ENCODE measurements at places on chromosomes 13 and 19.

GRCh38 chr19:38675611-38676010, 28.2 kb downstream of the ACTN4 start:
- DNase-seq, result no peak

DNA sequence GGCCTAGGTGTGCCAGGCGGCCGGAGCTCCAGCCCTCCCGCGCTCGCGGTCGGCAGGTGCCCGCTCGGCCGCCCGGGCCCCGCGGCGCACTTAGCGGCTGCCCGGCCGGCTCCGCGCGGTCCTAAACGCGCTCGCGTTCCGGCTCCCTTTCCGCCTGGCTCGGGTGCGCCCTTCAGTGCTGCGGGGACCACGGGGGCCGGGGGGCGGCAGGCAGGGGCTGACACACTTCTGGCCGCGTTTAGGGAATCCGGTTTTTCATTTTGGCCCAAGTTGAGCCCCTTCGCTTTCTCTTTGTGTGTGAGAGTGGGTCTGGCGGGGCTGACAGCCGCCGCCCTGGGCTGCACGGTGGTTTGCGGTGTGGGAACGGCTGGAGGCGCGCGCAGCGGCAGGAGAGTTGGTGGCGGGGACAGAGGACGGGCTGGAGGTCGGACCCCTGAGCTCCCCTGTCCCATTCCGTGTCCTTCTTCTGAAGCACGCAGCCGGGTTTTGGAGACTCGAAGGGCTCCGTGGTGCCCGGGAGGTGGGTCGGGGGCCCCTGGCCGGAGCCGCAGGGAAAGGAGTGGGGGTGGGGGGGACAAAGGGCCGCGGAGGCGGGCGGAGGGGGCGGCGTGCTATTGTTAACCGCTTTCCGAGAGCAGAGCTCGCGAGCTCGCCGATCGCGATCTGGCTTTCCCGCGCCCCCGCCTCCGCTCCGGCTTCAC, 3.1 kb downstream of the FGF9 start:
- DNase-seq, result no peak

DNA sequence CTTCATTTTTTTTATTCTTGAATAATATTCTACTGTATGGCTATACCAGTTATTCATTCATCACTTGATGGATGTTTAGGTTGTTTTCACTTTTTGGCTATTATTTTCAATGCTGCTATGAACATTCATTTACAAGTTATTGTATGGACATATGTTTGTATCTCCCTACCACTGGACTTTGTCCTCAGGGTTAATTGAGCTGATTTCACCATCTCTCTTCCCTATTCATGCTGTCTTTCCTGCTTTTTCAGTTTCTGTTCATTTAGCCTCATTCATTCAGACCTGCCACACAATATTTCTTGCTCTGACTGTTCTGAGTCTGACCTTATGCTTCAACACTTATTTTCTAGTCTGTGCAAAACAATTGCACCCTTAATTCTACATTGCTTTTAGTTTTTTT, 12.3 kb upstream of the C1QTNF9B start:
- no peak for DNase-seq

DNA sequence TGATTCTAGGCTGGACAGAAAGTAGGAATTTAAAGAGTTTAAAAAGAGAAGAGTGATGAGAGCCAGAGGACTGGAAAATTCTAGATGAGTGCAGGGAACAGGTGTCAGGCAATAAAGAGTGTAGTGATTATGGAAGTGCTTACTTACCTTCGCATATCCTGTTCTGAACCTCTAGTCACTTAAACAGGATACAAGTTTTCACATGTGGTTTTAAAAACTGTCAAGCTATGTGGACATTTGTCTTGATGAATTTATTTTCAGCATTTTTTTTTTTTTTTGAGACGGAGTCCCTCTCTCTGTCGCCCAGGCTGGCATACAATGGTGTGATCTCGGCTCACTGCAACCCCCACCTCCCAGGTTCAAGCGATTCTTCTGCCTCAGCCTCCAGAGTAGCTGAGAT, 34.3 kb upstream of the IL17D start:
- DNase-seq, result no peak

DNA sequence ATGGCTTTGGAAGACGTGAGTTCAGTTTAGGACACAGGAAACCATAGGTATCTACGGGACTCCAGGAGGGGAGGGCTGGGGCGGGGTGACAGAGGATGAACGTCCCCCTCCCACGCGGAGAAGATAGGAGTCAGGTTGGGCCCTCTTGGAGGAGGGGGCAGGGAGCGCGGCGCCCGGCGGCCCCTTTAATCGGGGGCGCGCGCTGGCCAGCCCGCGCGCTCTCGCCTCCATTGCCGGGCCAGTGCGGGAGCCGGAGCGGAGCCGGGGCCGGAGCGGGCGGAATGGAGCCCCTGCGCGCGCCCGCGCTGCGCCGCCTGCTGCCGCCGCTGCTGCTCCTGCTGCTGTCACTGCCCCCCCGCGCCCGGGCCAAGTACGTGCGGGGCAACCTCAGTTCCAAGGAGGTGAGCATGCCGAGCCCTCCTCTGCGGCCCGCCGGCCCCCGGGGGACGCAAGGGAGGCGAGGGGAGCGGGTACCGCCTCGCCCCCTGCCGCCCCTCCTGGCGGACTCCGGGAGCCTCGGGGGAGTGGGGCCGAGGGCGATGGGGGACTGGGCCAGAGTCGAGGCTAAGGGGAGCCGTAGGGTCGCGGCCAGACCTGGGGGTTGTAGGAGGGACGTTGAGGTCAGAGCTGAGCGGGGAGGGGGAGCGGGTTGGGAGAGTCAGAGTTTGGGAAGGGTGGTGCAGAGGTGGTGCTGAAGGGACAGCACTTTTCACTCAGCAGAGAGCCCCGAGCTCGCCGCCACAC, at the start of gene TMEM145:
TSS of gene TMEM145 (plus strand) at position 214 of the 744 bp plus-strand sequence. CDS start at position 282, 68 bp downstream.
- DNase-seq, result no peak

DNA sequence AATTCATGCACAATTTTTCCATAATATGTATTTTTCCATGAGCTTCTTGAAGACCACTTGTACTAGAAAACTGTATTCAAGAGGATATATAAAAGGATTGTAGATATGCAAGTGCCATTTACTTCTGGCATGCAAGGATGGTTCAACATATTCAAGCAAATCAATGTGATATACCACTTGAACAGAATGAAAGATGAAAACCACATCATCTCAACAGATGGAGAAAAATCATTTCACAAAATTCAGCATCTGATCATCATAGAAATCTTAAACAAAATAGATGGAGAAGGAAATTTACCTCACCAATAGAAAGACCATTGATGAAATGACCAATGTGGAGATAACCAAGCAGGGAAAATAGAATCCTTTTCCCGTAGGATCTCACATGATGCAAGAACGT, 5.1 kb upstream of the ZNF816 start:
- no peak for DNase-seq

DNA sequence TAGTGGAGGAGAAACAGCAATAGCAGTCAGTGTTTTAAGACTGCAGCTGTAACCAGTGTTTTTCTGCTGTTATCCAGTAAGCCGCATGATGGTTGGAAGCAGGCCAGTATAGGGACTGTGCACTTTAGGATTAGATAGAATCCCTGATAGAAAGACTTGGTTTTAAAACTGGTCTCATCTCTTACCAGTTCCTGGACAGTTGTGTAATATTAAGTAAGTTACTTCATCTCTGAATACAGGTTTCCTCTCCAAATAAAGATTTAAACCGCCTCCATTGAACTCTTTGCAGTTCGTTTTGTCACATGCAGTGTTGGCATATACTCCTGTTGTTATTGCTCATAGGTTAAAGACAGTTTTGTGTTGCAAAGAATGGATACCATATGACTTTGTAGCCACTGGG, 25.6 kb downstream of the URI1 start:
- no peak for DNase-seq

DNA sequence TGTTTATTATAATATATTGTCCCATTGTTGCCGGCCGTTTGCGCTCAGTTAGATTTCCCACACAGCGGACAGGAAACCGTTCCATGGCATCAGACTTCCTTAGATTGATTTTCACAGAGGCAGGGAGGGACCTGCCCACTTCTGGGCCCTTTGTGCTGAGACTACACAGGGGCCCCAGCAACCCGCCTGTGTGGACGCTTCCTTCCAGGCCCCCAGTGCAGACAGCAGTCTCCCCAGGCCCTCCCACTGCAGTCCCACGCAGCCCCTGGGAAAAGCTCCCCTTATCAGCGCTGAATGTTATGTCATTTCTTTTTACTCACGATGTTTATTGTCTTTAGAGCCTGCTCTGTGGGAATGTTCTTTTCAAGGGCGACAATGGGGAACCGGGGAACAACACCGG, 351.7 kb upstream of the ARGLU1 start:
- DNase-seq, result no peak

GRCh38 chr13:75802161-75802560, 166.0 kb downstream of the LMO7 start:
- DNase-seq, result no peak

DNA sequence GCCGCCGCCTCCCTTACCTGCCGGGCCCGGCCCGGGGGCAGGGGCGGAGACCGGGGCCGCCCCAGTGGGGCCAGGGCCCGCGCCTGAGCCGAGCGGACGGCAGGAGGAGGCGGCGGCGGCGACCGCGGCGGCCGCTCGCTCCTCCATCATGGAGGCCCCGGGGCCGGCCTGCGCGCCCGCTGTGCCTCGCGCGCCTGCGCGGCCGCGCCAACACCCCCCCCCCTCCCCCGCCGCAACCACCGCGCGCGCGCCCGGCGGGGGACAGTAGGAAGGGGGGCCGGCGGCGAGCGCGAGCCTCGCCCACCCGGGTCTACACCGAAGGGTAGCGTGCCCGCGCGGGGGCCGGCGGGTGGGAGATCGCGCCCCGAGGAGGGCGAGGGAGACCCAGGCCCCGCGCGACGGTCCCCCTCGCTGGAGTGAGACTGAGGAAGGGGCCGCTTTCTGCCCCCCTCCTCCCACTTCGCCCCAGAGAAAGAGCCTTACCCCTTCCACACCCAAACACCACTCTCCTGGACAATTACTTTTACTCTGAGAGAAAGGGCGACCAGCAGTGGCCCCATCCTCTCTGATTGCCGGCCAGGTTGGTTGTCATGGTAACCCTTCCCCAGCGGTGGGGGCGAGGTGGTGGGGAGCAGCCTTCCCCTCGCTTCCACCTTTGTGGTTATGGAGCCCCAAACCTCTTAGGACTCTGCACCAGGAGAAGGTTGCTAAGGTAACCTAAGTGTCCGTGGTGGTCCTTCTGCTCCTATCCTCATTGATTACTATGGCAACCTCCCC, at the start of gene STRN4:
TSS of gene STRN4 (minus strand) at position 170 of the 777 bp plus-strand sequence. CDS start at position 150, 20 bp downstream.
- DNase-seq, result peak; percentile 54

DNA sequence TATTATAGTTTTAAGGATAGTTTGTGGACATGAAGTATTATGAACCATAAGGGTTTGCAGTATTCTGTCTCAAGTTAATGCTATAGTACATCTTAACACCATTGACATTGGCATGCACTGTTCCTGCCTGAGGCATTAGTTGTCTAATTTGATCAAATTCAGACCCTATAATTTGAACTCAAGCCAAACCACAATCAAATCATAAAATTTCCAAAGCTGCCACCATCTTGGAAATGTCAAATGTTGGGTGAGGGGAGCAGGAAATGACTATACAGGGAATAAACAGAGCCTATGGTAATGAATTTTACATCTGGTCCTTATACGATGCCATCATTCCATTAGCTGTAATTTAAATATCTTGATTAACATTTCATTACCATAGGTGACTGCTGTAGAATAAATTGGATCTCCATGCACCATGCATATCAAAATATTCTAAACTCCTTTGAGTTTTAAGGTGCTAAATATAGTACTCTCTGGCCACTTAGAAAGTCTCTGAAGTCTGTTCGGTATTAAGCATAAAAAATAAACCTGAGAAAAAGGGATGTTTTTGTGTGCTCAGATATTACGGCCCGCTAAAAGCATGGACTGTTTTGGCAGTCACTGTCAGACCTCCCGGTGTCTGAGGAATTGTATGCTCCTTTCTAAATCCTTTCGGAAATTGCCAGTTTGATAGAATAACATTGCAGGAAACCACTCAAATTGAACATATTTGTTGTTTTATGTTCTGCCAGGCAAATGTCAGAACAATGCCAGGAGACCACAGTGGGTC, 257.7 kb downstream of the SPRY2 start:
- no peak for DNase-seq

DNA sequence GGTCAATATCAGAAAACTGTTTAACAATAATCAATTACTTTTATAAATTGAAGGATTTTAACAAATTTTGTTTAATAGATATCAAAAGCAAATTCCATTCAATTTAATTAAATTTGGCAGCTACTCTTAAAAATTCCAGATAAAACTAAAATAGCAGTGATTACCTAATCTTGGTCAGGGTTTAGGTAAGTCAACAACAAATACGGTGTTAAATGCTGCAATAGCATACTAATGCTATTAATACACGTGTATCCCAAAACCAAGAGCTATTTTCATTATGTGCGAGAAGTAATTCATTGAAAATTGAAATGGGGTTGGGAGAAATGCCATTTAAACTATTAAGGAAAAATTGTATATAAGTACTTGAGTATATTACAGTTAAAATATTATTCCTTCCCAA, 105.6 kb downstream of the DHRS12 start:
- DNase-seq, result no peak

DNA sequence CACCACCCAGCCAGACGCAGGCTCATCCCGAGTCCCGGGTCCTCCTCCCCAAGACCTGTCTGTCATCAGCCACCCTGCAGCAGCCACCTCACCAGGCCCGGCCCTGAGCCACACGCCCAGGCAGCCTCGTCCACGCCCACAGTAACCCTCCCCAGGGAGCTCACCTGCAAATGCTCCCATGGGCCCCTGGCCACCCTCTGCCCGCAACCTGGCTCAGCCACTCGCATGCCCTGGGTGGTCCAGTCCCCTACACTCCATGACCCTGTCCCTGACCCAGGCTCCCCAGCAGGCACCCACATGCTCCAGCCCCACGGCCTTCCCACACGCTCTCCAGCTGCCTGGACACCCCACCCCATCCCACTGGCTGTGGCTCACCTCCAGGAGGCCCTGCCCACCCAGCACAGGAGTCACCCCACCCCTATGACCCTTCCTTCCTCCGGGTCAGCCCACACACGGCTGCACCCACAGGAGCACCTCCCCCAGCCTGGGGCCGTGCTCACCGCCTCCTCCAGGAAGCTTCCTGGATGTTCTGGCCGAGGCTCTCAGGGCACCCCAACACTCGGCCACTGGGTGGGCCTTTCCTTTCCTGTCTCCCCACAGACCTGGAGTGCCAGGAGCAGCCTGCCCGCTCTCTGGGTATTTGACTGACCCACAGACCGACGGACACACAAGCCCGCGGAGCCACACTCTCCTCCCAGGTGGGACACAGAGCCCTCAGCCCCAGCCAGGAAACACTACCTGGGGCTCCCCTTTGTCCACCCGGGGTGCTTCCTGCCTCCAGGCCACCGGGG, 3.6 kb downstream of the TMEM259 start:
- no peak for DNase-seq

GRCh38 chr19:30547246-30547645, 175.1 kb downstream of the ZNF536 start:
- DNase-seq, result no peak

- no peak for DNase-seq
These were observed 1.6 kb downstream of the ADAMTS10 start for GRCh38 chr19:8608941-8609278.

- DNase-seq, result no peak
These were observed 10.3 kb downstream of the SH3GL1 start for GRCh38 chr19:4390017-4390566.

GRCh38 chr13:80000684-80001509, 340.0 kb downstream of the SPRY2 start:
- no peak for DNase-seq
